Activated naive CD8-positive, alpha-beta T cell treated with anti-CD3 and anti-CD28 coated beads, Interleukin-2, amount 10 ng/mL, durations not matched to agents 7 days and 5 days (primary cell): ENCODE measurements at places on chromosomes 16 and 17. TPM values are rescaled to one million over a fixed set of nuclear protein-coding genes. Genes with fewer than 3 reads are reported as not detected.

Gene PEX12
- 4.6 TPM for total RNA-seq

Gene ZPBP2
- not detected for total RNA-seq

GRCh38 chr17:46154151-46154816 lies 38.9 kb downstream of the KANSL1 start:
- peak overlapping the region; percentile 72 for H3K4me3 ChIP-seq
- H3K27me3 ChIP-seq: no peaks in the 10 kb centered on the region
- DNase-seq: peak; percentile 45
- H3K27ac ChIP-seq: peak overlapping the region; percentile 83

DNA sequence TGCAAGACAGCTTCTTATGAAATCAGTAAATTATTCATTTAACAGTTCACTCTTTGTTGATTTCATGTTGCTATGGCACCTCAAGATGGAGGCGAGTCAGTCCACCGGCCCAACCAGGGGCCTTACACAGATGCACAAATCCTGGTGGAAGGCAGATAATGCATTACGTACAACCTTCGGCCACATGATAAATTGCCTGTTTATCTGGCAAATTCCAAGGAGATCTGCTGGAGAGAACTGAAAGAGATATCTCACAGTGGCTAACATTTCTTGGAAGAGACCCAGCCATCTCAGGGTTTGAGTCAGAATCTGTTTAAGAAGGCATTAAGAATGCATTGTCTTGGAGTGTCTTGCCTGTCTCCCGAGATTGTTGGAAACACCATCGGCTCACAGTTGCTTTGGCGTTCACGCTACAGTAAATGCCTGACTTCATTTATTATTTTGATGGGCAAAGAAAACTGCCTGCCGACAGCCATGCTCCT lies 225.6 kb downstream of the MSI2 start:
- H3K4me3 ChIP-seq: no peak overlapping the region
- H3K27me3 ChIP-seq: no peaks in the 10 kb centered on the region
- H3K4me1 ChIP-seq: peaks cover 58% of the 10 kb centered on the region
- no peak overlapping the region for H3K27ac ChIP-seq

- H3K27ac ChIP-seq: no peak overlapping the region
- H3K36me3 ChIP-seq: no peaks in the 10 kb centered on the region
- no peak for DNase-seq
- H3K27me3 ChIP-seq: peaks cover 6% of the 10 kb centered on the region
- H3K4me3 ChIP-seq: no peak overlapping the region
Observed at GRCh38 chr17:68657166-68657565, 56.0 kb upstream of the FAM20A start.

- H3K4me1 ChIP-seq: peaks cover 10% of the 10 kb centered on the region
- H3K27me3 ChIP-seq: peaks cover 41% of the 10 kb centered on the region
- no peak for DNase-seq
- no peak overlapping the region for H3K4me3 ChIP-seq
- H3K36me3 ChIP-seq: no peaks in the 10 kb centered on the region
Observed at GRCh38 chr17:46976626-46977270, 2.3 kb downstream of the RPRML start.

- no peak overlapping the region for H3K27ac ChIP-seq
- H3K4me3 ChIP-seq: peak overlapping the region; percentile 72
- peaks cover 5% of the 10 kb centered on the region for H3K36me3 ChIP-seq
- peaks cover 79% of the 10 kb centered on the region for H3K27me3 ChIP-seq
Observed at GRCh38 chr17:48582750-48583069, 4.6 kb upstream of the HOXB4 start.

DNA sequence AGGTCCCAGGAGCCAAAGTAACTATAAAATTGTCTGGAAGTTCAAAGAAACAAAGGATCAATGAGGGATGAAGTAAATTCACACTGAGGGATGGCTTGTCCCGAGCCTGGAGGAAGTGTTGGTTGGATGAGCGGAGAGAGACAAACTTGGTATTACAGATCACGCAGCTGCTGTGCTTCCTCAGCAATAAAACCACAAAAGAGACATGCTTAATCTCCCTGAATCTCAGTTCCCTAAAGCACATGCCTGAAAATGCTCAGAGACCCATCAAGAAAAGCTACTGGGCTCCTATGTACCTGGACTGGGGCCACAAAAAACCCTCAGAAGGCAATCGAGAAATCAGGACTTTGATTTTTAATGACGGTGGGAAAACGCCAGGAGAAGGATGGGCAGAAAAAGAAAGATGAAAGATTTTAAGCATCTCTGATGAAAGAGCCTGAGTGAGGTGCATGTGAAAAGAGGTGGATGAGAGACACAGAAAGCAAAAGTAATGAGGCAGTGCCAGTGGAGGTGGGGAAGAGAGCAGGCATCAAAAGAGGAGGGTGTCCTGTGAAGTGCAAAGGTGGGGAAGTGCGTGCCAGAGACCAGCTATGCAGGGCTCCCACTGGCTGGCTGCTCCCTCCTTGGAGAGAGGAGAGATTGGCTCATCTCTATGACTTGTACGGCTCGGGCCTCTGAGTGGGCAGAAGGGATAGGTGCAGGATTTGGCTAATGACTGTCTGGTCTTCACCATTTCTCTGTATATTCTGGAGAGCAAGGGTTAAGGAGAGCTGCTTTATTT lies 143.7 kb downstream of the ABCC12 start:
- no peaks in the 10 kb centered on the region for H3K4me1 ChIP-seq
- no peaks in the 10 kb centered on the region for H3K36me3 ChIP-seq
- DNase-seq: no peak
- no peak overlapping the region for H3K4me3 ChIP-seq

DNA sequence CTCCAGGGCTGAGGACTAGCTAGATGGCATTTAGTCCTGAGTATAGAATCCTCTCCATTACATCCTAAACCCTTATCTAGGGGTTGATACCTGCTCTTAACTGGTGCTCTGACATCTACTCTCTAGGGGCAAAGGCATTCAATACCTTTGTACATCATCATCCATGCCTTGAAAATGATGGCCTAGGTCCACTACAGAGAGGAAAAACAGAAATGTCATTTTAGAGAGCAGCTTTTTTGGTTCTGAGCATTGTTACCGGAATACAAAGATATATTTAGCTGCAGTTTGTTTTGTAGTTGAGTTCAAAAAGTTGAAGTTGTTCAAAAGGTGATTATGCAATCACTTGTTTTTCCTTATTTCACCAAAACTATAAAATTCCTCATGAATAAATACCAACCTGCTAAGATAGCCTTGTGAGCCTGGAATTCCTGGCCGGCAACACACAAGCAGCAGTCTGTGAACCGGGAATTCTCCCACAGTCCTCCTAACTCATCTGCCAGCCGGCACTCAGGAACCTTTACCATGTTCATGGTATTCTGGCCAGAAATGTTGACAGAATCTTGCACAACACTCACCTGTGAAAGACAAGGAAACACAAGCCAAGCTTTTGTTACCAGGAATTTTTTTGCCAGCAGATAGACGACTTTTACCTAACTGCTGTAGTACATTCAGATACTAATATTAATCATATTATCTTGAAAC lies 35.4 kb downstream of the NXPH3 start:
- DNase-seq: no peak
- H3K27me3 ChIP-seq: no peaks in the 10 kb centered on the region
- peaks cover 3% of the 10 kb centered on the region for H3K4me1 ChIP-seq
- H3K27ac ChIP-seq: no peak overlapping the region
- no peak overlapping the region for H3K4me3 ChIP-seq
- H3K36me3 ChIP-seq: peaks cover 28% of the 10 kb centered on the region

Gene AHSP
- total RNA-seq: not detected

Gene MPV17L
- not detected for total RNA-seq

- peak overlapping the region; percentile 49 for H3K4me3 ChIP-seq
- no peak overlapping the region for H3K27ac ChIP-seq
- peaks cover 43% of the 10 kb centered on the region for H3K27me3 ChIP-seq
- H3K4me1 ChIP-seq: no peaks in the 10 kb centered on the region
- no peak for DNase-seq
Observed at GRCh38 chr17:81386646-81387099, 8.6 kb upstream of the BAHCC1 start.

GRCh38 chr16:1488054-1488601 lies 616 bp downstream of the PTX4 start:
- no peak overlapping the region for H3K4me3 ChIP-seq
- H3K36me3 ChIP-seq: no peaks in the 10 kb centered on the region
- no peak overlapping the region for H3K27ac ChIP-seq
- H3K27me3 ChIP-seq: no peaks in the 10 kb centered on the region
- H3K4me1 ChIP-seq: peaks cover 8% of the 10 kb centered on the region

Gene LPO
- not detected for total RNA-seq

Gene TMEM238L
- total RNA-seq: not detected

Gene ARL5C
- not detected for total RNA-seq

GRCh38 chr16:72975809-72976437 lies 72.0 kb downstream of the ZFHX3 start:
- H3K27ac ChIP-seq: no peak overlapping the region
- H3K4me1 ChIP-seq: peaks cover 4% of the 10 kb centered on the region
- no peaks in the 10 kb centered on the region for H3K36me3 ChIP-seq
- H3K27me3 ChIP-seq: peaks cover 10% of the 10 kb centered on the region
- no peak for DNase-seq
- no peak overlapping the region for H3K4me3 ChIP-seq

DNA sequence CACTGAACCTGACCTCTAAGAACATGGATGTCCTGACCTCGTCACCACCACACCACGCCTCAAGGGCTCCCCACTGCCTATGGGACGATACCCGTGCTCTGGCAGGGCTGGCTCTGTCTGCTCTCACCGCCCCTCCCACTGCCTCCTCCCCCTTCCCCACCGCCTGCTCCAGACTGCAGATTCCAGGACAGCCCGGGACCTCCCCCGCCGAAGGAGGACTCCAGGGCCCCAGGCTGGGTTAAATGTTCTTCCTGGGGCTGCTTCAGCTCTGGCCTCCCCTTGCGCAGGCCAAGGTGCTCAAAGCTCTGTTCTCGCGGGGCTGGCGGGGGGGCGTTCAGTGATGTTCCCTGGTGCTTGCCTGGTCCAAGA lies 3.1 kb downstream of the NPW start:
- peaks cover 16% of the 10 kb centered on the region for H3K4me1 ChIP-seq
- H3K27ac ChIP-seq: no peak overlapping the region
- H3K27me3 ChIP-seq: peaks cover 41% of the 10 kb centered on the region
- DNase-seq: no peak

GRCh38 chr17:9044772-9045463 lies 23.6 kb downstream of the NTN1 start:
- no peak overlapping the region for H3K27ac ChIP-seq
- no peak overlapping the region for H3K4me3 ChIP-seq
- peaks cover 23% of the 10 kb centered on the region for H3K27me3 ChIP-seq
- no peak for DNase-seq
- no peaks in the 10 kb centered on the region for H3K4me1 ChIP-seq

Gene RAB26
- 0.69 TPM for total RNA-seq

GRCh38 chr16:58057121-58057520 lies 31.6 kb downstream of the MMP15 start:
- H3K4me3 ChIP-seq: no peak overlapping the region
- H3K27me3 ChIP-seq: peaks cover 2% of the 10 kb centered on the region
- H3K36me3 ChIP-seq: no peaks in the 10 kb centered on the region
- DNase-seq: no peak

DNA sequence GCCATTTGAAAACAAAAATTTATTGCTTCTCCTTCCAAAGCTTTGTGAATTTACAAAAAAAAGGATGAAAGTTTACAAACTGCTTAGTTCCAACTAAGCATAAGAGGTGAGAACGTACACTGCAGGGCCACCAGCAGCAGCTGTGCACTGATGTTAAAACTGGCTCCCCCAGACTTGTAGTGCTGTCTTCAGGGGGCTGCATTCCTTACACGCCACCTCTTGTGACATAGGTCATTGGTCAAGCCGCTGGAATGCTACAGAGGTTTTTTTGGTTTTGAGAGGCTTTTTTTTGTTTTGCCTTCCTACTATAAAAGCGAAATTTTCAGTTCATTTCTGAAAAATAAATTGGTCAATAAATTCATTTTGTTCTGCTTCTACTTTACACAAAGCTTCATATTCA lies 6.9 kb downstream of the IFT20 start:
- H3K27me3 ChIP-seq: no peaks in the 10 kb centered on the region
- no peak overlapping the region for H3K27ac ChIP-seq
- DNase-seq: no peak
- peaks cover 1% of the 10 kb centered on the region for H3K36me3 ChIP-seq

GRCh38 chr17:34254651-34255380 lies at the start of gene CCL2:
Gene CCL2 (plus strand): TSS chr17:34255285. CDS start chr17:34255350, 65 bp downstream.
- H3K27ac ChIP-seq: no peak within 1 kb of the TSS
- peaks cover 2% of the 10 kb centered on the region for H3K4me1 ChIP-seq
- peaks cover 18% of the 10 kb centered on the region for H3K27me3 ChIP-seq
- no peaks in the 10 kb centered on the region for H3K36me3 ChIP-seq
- no peak for DNase-seq
- H3K4me3 ChIP-seq: no peak within 1 kb of the TSS

DNA sequence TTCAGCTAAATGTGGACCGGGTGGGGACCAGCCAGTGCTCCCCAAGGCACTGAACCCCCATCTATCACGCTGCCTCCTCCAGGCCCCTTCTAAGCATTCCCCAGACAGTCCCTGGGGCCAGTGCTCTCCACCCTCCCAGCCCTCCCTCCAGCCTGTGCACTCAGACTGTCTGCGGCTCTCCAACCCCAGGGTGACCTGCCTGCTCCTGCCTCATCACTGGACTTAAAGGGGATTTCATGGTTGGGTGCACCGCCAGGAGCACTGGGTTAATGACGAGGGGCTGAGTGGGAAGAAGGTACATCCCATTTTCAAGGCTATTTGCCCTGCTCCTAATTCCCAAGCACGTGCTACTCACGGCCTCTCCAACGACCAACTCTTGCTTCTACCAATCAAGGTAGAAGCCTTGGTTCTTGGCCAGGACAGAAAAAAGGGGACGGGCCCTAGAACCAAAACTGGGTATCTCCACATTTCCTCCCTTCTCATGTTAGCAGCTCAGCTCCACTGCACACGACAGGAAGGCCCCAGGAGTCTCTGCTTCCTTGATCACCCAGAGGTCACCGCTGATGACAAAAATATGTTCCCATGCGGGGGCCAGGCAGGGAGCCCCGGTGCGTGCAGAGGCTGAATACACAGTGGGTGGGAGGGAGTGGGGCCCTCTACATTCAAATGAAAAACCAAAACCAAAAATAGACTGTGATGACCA lies 3.5 kb upstream of the ABR start:
- no peaks in the 10 kb centered on the region for H3K36me3 ChIP-seq
- no peak for DNase-seq
- no peak overlapping the region for H3K27ac ChIP-seq
- H3K4me1 ChIP-seq: peaks cover 8% of the 10 kb centered on the region
- H3K4me3 ChIP-seq: no peak overlapping the region
- peaks cover 17% of the 10 kb centered on the region for H3K27me3 ChIP-seq

DNA sequence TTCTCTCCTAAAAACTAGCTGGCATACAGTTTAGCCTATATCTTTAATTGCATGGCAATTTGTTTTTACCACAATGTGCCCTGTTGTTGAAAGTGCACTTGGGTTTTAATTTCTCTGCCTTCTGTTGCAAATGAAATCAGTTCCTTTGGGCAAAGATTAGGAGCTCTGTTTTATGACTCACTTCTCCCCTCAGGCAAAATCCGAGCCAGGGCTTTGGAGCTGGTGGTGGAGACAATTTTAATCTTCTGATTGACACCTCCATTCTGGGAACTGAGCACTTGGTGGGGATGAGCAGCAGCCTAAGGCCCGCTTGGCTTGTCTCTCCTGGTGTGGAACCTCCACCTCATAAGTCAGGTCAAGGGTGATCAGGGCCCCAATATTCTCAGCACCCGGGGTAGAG lies 13.3 kb upstream of the MYH8 start:
- H3K27ac ChIP-seq: no peak overlapping the region
- peaks cover 14% of the 10 kb centered on the region for H3K27me3 ChIP-seq
- DNase-seq: no peak
- H3K4me1 ChIP-seq: peaks cover 6% of the 10 kb centered on the region
- H3K4me3 ChIP-seq: no peak overlapping the region
